ENCODE measurements at places on chromosomes 1 and 21.

GRCh38 chr21:44466996-44467858, 11.9 kb downstream of the LRRC3 start:
- no peak for DNase-seq

DNA sequence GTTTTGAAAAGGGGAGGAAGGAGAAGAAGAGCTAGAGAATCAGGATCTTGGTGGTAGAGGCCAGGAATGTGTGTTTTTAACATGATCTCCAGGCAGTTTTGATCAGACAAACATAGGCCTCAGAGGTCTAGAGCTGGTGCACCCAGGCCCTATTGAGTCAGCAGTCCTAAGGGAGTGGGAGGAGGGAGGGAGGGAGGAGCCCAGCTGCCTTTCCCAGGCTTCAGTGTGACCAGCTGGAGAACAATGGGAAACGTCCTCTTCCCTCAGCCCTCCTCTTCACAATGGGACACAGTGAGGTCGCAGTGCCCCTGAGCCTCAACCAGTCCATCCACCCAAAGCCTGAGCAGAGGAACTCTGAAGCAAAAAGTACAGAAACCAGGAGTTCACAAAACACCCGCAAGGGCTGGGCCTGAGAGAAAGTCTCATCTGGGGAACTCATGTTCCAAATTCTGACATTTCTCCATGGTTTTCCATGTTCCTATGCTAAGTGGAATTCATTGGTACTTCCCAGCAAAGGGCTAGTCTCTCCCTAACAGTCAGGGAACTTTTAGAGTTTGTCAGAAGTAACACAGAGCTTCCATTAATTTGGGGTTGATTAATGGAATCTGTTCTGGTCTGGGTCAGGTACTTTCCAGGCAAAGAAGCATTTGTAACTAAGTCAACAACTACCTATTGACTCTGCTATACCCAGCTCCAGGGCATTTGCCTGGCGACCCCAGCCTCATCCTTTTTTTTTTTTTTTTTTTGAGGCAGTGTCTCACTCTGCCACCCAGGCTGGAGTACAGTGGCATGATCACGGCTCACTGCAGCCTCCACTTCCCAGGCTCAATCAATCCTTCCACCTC, 37.5 kb downstream of the ELAPOR1 start:
- DNase-seq = peak; percentile 28

DNA sequence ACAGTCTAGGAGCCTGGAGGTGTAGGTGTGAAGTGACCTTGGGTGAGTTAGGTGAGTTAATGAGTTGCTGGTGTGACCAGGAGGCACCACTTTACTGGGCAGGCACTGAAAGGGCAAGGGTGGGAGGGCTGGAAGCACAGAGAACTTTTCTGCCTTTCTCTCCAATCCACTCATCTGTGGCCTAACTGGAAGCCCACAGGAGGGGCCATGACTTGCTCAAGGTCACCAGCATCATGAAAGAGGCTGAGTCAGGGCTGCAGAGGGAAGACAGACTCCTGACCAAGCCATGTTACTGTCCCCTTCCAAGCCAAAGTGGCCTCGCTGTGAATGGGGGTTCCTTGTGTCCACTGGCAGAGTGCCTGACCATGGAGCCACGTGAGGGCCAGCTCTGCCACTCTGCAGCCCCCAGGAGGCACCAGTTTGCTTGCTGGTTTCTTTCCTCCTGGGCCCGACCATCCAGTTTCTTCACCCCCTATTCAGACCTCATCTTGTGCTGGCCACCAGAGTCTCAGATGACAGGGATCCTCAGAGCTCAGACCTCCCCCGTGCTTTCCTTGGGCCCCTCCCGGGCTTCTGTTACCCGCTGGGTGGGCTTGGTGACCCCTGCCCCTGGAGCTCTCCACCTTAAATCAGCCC, 4.3 kb upstream of the BSND start:
- DNase-seq = no peak

GRCh38 chr1:191163621-191164020, 686.0 kb upstream of the BRINP3 start:
- DNase-seq = no peak

- no peak for DNase-seq
Observed at GRCh38 chr1:115694805-115695204, 53.0 kb downstream of the VANGL1 start.

DNA sequence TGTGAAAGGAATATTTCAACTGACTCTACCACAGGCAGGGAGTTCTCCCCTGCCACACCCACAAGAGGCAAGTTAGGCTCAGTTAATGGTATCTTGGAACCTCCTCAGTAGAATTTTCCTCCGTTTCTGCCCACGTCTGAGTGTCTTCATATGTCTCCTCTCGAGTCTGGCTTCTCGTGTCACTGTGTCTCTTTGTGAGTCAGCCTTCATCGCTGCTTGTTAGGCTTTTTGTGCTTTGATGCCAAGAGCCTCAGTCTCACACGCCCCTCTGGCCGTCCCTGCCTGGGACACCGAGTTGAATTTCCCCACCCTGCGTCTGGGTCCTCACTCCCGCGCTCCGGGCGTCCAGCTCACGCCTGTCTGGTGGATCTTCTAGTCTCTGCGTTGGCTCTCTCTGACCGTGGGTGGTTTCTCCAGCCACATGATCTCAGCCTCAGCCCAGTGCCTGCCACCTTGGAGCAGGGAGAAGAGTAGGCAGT, 125.7 kb upstream of the GADD45A start:
- DNase-seq = no peak

- no peak for DNase-seq
Observed at GRCh38 chr1:21524686-21525339, 15.6 kb downstream of the ALPL start.

- DNase-seq = no peak
Observed at GRCh38 chr1:205416322-205416721, 5.5 kb downstream of the LEMD1 start.

GRCh38 chr21:37899146-37899545, 17.1 kb downstream of the KCNJ6 start:
- no peak for DNase-seq

- no peak for DNase-seq
Observed at GRCh38 chr1:35261412-35262120, 6.9 kb upstream of the ZMYM4 start.

GRCh38 chr1:245589906-245590305, 435.1 kb downstream of the KIF26B start:
- DNase-seq = no peak

DNA sequence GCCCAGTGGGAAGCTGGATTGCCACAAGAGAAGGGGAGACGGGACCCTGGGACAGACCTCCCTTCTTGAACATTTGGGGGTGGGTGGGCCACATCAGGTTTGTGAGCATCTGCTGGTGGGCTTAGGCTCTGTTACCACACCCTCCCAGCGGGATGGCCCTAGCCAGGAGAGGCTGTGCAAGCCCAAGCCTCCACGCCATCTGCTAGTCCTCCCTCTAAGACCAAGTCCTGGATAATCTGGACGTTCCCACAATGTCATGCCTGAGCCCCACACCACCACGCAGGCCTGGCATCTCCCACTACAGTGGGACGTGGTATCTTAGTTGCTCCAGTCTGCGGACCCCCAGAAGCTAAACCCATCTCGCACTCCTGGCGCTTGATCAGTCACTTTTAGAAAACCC, 3.7 kb upstream of the IBA57 start:
- no peak for DNase-seq

DNA sequence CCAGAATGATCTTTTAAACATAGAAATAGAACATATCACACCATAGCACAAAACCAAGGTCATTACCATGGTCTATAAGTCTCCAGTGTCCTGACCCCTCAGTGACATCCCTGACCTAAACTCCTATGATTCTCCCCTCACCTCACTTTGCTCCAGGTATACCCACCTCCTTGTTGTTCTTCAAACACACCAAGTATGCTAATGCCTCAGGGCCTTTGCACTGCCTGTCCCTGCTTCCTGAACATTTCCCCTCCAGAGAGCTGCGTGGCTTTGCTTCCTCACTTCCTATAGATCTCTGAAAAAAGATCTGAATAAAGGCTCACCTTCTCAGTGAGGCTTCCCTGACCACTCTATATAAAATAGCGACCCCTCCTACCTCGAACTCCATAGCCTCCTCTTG, 1.1 kb downstream of the GOLT1A start:
- no peak for DNase-seq

- DNase-seq = no peak
Observed at GRCh38 chr1:62964141-62964540, 180.2 kb downstream of the ATG4C start.

DNA sequence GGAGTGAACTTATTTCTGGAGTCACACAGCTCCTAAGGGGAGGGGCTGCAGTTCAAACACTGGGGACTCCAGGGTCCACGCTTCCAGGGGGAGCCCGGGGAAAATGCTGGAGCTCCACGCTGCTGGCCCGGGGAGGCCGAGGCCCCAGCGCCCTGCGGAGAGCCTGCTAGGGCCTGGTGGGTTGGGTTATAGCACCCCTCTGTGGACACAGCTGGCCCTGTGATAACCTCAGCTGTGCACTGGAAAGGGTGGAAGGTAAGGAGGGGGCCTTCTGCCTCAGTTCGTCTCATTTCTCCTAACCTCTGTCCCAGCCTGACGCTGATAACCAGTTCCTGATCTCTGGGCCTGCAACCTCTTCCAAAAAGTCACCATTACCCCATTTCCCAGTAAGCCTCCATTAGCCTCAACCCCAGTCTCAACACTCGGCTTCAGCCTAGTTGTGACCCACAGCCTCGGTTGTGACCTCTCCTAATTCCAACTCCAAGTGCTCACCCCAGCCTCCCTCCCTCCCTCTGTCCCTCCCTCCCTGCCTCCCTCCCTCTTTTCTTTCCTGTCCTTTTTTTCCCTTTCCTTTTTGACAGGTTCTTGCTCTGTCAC, 7.1 kb downstream of the NBL1 start:
- peak; percentile 47 for DNase-seq

DNA sequence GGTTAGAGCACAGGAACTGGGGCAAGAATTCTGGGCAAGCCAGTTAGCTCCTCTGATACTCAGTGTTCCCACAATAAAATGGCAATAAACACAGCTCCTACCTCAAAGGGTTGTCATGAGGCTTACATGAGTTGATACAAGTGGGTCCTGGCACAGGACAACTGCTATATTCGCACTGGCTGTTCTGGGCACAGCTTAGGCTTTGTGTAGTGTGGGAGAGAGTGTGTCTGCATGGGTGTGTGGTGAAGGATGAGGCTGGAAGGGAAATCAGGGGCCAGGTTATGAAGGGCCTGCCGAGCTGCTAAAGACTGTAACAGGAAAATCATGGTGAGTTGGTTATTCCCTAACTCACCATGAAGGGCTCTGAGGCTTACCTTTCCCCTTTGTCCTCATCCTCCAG, 18.7 kb downstream of the ETV3 start:
- no peak for DNase-seq

DNA sequence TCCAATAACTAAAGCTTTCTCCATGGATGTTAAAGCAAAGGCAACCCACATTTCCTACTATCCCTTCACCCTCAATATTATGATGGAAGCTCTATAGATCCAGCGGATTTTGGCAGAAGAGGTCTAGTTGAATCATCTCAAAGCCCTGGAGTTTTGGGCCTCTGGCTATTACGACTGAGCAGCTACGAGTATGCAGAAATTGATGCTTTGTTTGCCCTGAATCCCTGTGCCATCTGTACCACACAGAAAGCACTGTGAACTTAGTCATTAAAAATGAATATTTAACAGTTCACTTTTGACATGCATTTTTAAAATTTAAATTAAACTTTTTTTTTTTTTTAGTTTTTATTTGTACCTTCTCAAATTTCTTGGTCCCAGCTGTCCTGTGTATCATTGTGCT, 705.4 kb upstream of the PTBP2 start:
- DNase-seq = no peak

DNA sequence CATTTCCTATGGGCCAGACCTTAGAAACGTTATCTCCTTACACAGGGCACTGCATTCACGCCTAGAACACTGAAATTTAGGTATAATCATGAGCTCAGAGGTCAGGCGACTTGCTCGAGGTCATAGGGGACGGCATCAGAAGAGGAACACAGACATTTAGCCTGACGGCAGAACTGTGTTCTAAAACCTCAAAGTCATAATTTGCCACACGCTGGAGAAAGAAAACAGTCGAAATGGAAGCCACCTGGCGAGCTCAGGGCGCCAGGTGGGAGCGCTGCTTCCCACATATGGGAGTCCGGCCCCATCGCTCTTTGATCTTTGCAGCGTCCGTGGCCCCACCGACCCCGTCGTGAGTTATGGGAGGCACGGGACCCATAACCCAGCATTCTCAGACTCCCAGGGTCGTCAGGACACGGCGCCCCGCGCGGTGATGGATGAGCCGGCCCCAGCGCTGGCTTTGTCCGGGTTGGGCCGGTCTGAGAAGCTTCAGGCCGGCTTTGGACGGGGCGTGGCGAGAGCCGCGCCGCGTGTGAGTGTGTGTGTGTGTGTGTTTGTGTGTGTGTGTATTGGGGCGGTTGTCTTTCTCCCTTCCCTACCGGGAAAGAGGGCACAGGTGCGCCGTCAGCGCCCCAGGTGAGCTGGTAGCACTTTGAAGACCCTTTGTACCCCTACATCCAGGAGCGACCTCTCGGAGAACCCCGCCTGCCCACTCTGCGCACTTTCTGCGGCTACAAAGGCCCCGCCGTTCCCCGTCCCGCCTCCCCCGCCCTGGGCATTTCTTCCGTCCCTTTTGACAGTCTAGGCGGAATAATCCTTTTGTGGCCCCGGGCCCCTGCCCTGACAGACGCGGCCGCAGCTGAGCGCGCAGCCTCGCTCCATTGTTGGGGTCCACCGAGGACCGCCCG, 861 bp upstream of the DRAXIN start:
- DNase-seq = peak; percentile 27

DNA sequence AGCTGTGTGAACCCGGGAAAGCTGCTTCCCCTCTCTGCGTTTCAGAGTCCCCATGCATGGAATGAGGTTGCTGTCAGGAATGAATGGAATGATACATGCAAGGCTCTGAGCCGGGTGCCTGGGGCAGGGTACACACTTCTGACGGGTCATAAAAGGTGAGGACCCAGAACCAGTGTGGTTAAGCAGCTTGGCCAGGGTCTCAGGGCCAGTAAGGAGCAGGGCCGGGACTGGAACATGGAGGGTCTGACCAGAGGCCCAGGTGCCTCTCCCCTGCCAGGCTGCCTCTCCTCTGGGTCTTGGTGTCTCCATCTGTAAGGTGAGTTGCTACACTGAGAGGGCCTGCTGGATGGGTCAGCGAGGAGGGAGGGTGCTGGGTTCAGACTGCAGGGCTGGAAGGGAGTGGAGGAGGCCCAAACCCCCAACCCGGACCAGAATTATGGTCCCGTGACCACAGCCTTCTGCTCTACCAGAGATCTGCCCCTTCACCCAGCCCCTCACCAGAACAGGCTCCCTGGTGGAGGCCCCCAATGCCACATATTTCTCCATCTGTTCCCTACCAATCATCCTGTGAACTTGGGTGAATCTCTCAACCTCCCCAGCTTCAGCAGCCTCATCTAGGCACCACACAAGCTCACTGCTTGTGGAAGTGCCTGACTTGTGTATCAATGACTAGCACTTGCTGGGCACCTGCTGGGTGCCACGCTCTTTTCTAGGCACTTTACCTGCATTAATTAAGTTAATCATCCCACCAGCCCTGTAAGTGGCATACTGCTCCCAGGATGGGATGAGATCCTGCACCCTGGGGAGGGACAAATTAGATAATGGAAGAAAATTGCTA, 16.2 kb upstream of the LRP8 start:
- DNase-seq = no peak

DNA sequence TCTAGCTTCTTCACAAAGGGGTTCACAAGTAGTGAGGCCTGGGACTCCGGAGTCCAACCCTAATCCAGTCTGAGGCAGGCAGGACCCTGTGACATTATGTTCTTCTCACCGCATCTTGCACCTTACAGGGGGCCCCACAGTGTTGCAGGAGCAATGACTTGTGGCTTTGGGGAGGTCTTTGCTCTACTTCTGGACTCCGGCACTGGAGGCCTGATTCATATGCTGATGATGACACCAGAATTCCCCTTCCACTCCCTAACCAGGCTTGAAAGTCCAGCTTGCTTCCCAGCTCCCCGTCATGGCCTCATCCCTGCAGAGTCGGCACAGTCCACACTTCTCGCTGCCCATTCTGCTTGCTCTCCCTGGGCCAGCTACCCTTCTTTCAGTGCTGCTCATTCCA, 96.3 kb upstream of the SLC44A3 start:
- DNase-seq = no peak

Measured in NCI-H345 (cell line).